ENCODE measurements at places on chromosomes 16 and 17.

- DNase-seq: no peak
Observed at GRCh38 chr17:77722366-77722765, 236.1 kb upstream of the TNRC6C start.

- no peak for DNase-seq
Observed at GRCh38 chr17:81445642-81446503, 50.6 kb downstream of the BAHCC1 start.

- no peak for DNase-seq
Observed at GRCh38 chr16:75461575-75461974, 2.9 kb downstream of the TMEM170A start.

GRCh38 chr16:359067-359763 is 6.7 kb upstream of the AXIN1 start:
- DNase-seq: no peak

- no peak for DNase-seq
Observed at GRCh38 chr16:23838485-23839142, 2.8 kb downstream of the PRKCB start.

DNA sequence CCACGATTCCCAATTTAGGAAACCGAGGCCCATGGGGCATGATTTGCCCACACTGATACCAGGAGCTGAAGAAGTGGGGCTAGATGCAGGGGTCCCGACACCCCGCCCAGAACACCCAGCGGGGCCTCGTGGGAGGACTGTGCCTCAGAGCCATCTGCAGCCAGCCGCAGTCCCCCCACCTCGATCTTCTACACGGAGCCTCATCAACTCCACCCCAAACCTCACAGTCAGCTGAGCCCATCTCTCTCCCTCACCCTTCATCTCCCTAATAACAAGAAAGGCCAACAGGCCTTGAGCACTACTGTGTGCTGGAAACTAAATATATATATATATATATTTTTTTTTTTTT is 4.2 kb downstream of the ITGAE start:
- DNase-seq: no peak

GRCh38 chr17:7703584-7704479 is 1.2 kb upstream of the EFNB3 start:
- DNase-seq: peak; percentile 67

DNA sequence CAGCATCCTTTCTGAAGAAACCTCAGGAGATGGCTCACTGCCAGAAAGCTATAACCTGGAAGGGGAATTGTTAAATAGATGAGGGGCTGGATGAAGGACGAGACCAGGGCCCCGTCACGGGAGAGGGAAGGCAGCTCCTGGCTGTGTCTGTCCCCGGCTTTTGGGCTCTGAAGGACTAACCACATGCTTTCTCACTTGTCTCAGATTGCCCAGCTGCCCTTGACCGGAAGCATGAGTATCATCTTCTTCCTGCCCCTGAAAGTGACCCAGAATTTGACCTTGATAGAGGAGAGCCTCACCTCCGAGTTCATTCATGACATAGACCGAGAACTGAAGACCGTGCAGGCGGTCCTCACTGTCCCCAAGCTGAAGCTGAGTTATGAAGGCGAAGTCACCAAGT is 14.5 kb downstream of the SERPINF1 start:
- no peak for DNase-seq

GRCh38 chr17:31494259-31495021 is 103.0 kb downstream of the RAB11FIP4 start:
- DNase-seq: no peak

DNA sequence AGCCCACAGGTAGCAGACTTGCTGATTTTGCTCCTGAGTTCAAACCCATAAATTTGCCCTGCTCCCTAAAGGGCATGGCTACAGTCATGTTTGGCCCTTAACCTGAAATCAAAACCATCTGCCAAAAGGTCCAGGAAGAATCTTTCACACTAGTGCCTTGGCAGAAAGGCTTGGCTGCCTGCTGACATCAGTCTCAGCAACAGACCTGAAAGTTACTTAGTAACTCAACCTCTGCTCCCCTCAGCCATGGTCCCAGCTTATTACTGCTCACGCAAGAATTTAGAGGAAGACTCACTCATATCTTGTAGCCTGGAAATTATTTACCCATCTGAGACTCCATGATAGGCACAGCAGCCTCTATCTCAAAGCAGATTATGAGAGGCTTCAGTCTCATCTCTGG is 98.0 kb upstream of the KIF2B start:
- peak; percentile 73 for DNase-seq

DNA sequence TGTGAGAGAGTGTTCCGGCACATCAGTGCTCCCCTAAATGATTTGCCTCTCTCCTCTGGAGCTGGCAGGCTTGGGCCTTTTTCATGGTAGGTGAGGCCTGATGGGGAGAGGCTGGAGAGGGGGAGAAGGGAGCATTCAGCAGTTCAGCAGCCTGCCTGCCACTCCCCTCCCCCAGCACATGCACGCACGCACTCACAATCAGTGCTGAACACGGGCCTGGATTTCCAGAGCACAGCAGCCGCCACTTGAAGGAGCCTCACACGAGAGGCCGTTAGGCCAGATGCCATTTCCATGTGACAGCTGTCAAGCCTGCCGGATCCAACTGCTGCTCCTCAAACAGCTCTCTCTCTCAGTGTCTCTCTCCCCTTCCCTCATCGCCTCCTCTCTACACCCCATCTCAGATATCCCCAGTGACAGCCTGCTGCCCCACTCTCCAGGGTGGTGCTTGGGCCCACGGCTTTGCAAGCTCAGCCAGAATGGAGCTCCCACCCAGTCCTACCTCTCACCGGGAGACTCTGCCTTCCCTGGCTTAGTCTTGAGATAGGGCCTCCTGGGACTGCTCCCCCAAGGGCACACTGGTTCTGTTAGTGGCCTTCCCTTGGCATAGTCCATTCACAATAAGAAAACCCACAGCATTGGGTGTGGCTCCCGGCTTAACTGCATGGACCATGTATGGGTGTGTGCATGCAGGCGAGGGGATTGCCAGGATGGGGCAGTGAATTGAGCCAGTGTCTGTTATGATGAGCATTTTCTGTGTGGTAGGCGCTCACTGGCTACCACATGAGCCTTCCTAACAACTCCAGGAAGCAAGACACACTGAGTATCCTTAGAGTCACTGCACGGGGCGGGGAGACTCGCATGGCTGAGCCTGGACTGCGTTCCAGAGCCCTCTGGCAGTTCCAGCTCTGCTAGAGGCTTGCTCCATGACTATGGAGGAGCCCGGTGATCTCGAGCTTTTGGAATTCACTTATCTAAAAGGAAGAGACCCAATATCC is 226.2 kb downstream of the CCDC182 start:
- DNase-seq: peak; percentile 95

- DNase-seq: no peak
Observed at GRCh38 chr16:46756772-46757171, 8.6 kb upstream of the MYLK3 start.

DNA sequence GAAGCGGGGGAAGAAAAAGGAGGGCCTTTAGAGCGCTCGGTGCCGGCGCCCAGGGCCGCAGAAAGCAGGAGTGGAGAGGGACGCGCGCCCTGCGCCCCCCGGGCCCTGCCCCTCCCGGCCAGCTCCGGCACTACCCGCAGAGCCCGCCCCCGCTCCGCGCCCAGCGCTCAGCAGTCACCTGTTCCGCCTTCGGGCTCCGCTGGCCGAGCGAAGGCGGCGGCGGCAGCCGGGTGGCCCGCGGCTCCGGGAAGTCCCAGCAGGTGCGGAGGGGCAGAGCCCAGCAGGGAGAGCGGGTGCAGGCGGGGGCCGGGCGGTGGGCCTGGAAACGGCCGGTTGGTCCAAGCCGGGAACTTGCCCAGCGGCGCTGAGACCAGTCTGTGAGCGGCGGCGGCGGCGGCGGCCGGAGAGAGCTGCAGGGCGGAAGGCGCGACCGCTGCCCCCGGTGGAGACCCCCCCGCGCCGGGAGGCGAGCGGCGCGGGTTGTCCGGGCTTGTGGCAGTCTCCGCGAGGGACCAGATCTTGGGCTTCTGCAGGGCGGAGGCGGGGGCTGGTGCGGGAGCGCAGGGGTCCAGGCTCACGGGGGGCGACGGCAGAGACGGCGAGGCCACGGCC is 2.2 kb downstream of the IRX3 start:
- no peak for DNase-seq

GRCh38 chr16:30115238-30115637 is 1.9 kb upstream of the GDPD3 start:
- DNase-seq: no peak

DNA sequence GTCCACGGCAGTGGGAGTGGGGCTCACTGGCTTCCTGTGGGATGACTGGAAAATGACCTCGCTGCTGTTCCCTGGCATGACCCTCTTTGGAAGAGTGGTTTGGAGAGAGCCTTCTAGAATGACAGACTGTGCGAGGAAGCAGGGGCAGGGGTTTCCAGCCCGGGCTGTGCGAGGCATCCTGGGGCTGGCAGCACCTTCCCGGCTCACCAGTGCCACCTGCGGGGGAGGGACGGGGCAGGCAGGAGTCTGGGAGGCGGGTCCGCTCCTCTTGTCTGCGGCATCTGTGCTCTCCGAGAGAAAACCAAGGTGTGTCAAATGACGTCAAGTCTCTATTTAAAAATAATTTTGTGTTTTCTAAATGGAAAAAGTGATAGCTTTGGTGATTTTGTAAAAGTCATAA is 7.8 kb upstream of the RNF213 start:
- DNase-seq: no peak

DNA sequence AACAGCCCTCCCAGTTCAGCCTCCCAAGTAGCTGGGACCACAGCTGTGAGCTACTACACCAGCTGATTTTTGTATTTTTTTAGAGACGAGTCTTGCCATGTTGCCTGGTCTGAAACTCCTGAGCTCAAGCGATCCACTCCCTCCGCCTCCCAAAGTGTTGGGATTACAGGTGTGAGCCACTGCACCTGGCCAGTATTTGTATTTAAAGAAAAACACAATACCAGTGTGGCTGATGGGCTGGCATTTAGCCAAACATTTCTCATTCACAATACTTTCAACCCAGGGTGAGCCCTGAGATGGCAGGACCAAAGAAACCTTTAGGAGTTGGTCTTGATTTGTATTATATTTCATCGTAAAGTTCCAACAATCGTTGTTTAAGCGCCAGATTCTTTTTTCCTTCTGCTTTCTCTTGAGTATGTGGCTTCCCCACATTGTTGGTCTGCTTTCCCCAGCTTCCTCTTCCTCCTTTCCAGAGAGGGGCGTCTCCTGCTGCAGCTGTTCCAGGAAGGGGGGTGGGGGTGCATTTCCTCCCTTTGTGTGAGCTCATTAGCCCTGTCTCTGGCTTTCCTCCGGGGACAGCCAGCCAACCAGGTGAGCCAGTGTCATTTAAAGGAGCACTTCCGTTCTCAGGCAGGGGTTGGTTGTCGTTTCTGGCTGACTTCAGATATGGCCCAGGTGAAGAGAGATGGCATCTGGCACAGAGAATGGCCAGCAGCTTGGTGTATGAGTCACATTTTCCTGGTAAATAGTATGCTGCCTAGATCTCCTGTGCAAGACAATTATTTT is 79.9 kb downstream of the GPRC5B start:
- DNase-seq: no peak

DNA sequence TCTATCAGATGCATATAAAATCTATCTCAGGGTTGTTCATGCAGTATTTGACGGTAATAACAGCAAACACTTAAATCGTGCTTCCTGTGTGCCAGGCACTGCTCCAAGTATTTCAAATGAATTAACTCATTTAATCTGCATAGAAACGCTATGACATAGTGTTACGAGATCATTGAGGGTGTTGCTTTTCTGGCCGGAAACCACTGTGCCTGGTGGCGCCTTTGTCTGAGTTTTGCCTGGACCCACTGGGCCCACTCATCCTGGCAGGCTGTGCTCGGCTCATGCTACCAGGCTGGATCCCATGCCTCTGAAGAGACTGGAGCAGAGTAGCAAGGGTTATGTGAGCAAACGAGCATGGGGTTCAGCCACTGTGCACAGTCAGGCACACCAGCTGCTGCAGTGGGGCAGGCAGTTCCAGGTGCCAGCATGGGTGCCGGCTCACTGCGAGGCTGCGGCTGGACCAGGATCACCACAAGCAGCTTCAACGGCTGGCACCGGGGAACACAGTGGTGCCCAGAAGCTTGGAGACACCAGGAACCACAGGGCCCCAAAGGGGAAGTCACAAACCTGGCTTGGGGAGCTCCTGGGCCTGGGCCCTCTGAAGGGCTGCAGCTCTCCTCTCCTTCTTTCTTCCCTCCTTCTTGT is 45.9 kb upstream of the CLEC19A start:
- no peak for DNase-seq

GRCh38 chr17:76659928-76660655 is 16.5 kb upstream of the ST6GALNAC1 start:
- peak; percentile 84 for DNase-seq

- DNase-seq: no peak
Observed at GRCh38 chr17:40366861-40367518, 2.5 kb upstream of the GJD3 start.

DNA sequence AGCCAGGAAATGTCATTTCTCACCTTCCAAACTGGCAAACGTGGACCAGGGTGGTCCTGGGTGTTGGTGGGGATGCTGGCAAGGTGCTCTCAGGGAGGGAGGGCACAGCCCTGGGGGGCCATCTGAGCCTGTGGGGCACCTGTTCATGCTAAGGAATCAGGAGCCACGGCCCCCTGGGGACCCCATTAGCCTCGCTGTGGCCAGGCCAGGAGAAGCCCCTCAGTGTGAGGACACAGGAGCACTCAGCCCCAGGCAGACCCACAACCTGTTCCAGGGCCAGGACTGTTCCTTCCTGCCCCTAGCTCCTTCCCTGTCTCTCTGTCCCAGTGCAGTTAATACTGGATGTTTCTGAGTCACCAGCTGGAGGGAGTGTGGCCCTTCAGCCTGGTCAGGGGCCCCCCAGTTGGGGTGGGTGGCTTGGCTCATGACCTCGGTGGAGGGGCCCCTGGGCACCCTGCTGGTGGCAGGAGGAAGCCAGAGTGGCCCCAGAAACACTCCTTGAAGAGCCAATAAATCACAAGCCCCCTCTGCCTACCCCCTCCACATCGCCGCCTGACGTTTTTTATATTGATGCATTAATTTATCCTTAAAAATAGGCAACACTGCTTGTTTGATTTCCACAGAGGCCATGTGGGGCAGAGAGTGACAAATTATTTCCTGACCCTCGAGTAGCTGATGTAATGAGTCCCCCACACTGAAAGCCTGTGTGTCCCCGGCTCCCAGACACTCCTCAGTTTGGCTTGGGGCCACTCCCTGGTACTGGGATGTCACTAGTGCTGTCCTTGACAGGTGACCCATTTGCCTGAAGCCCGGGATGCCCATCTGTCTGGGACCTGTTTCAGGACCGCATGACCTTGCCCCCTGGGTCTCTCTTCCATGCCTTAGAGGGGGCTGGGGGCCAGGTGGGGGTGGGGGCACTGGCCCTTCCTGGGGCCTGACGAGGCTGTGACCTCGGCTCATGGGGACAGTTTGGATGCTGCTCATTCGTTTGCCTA is 22.3 kb downstream of the ACTG1 start:
- no peak for DNase-seq

DNA sequence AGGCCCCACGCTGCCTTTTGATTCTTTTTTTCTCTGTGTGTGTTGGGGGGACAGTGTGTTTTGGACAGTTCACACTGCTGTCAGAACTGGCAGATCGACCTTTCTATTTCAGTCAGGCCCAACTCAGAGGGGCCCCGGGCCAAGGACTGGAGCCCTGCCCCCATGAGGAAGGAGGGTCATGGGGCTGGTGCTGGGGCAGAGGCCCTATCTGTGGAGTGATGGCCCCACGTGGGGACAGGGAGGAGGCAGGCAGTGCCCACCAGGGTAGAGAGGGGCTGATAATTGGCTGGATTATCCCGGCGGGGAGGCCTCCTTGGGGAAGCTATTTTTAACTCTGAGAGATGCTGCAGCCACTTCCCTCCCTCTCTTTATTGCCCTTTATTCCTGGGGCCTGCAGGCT is 5.7 kb upstream of the KCNJ12 start:
- no peak for DNase-seq

- no peak for DNase-seq
Observed at GRCh38 chr17:77677211-77677610, 281.3 kb upstream of the TNRC6C start.

- DNase-seq: no peak
Observed at GRCh38 chr17:39349246-39349645, 52.2 kb downstream of the FBXL20 start.

- DNase-seq: no peak
Observed at GRCh38 chr16:74562117-74562516, 44.8 kb downstream of the GLG1 start.
